Astrocyte of the spinal cord (primary cell): ENCODE measurements at places on chromosomes 5 and 9.

DNA sequence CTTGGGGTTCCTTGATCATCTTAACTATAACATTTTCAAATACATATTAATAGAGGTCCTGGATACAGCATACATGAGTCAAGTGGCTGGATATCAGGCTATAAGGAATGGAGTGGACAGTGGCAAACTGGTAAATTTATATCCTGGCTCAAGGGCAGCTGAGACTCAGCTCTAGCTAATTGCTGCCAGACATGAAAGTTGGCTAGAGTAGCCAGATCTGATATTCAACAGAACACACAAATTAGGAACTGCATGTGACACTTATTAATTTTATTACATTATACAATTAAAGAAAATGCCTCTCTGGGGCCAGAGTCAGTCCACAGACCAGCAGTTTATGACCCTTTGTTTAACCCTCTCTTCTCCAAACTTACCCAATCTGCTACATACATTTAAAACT is 206.5 kb downstream of the KCTD16 start:
- no peak for DNase-seq

DNA sequence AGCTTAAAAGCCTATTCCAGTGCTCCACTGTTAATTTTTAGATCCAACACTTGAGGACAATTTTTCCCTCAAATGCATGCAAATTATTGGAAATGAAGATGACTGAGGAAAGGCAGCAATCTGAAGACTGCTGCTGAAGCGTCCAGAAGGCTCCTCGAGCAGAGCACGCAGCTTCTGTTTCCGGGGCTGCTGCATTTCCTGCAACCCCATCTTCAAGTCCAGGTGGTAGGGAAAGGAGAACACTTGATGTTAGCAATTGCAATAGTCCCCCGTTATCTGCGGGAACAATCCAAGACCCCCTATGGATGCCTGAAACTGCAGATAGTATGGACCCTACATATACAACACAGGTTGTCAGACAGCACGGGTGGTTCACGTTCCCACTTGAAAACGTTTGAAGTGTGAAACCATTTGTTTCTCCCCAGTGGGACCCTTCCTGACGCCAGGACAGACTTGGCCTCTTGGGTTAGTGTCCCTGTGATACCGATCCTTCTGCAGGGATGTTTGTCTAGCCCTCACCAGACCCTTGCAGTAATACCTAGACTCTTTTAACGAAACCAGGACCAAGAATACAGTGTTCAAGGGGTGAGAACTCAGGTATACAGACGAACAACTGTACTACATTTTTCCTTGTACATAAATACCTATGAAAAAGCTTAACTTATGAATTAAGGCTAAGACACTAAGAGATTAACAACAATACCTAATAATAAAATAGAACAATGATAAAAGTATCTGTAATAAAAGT is 152.3 kb downstream of the HSD17B3 start:
- DNase-seq, result no peak

DNA sequence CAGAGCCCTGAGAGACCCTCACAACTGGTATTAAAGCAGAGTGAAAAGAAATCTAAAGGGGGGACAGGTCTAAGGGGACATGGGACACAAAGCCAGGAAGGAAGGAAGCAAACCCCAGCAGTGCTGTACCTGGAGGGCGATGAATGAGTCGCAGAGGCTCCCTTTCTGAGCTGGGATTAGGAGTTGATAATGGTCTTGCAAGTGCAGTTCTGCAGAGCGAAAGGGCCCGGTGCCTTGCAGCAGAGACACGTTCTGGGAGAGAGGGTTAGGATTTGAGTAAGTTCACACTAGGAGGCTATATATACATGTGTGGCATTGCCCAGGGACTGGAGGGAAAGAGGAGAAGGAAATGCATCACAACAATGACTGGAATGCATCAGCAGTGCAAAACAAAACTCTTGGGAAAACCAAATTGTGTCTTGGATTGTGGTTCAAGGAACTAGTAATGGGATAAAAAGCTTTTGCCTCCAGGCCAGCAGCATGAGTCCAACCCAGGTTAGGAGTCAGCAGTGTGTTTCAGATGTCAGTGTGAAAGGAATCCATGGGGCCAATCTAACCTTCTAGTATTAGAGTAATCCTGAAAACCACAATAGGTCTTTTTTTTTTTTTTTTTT is 38.8 kb upstream of the LIFR start:
- DNase-seq, result peak; percentile 83

DNA sequence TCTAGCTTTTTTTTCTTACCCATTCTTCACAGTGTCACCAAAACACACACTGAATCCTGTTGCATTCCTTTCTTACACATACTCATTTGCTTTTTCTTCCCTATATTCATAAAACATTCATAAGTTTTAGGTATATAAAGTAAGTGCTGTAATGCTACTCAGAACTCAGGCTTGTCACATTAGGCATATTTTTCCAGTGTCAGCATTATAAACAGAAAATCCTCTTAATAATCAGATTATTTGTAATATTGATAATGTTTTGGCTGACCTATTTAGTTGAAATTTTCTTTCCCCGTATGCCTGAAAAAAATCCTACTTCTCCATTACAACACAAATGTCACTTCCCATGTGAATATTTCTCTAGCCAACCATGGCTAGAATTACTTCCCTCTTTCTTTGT is 743.0 kb upstream of the NUDT12 start:
- DNase-seq, result no peak

DNA sequence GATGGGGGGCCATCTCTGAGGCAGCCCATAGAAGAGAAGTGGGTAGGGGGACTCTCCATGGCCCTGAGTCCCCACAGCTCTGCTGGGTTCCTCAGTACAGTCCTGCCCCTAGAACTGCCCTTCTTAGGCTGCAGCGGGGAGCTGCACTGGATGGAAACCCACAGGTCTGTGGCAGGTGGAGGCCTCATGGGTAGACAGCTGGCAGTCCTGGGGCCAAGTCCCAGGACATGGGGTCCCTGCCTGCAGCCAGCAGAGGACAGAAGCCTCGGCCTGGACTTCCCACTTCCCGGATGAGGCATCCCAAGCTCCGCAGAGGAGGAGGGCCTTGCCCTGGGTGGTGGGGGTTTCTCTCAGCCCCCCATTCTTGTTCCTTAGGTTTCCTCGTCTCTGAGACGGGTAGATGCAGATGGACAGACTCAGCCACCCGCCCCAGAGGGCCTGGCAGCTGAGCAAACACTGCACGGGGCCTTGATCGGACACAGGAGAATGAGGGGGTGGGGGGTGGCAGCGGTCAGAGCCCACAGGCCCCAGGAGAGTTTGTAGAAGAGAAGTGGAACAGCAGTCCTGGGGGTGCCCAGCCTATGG is 153.8 kb downstream of the C9orf50 start:
- DNase-seq, result no peak

- DNase-seq, result peak; percentile 73
These were observed 74.5 kb downstream of the PRR16 start for GRCh38 chr5:120538644-120539043.

DNA sequence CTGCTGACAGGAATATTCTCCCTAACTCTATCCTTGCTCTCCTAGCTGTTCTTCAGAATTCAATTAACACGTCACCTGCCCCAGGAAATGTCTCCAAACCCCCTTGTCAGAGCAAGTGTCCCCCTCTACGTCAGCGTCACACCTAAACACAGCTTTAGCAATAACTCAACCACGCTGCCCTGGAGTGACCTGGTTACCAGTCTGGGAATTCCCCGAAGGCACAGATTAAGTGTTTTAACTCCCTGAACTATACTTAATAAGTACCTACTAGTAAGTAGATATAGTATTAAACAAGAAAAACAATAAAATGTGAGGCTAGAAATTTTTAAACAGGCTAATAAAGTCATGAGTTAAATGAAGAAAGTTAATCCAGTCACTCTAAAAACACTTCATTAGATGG is 78.4 kb downstream of the FANCC start:
- DNase-seq, result no peak

- DNase-seq, result no peak
These were observed 138.6 kb upstream of the NFIB start for GRCh38 chr9:14452539-14452938.

GRCh38 chr9:79060766-79061165 is 511.0 kb upstream of the TLE4 start:
- DNase-seq, result no peak

DNA sequence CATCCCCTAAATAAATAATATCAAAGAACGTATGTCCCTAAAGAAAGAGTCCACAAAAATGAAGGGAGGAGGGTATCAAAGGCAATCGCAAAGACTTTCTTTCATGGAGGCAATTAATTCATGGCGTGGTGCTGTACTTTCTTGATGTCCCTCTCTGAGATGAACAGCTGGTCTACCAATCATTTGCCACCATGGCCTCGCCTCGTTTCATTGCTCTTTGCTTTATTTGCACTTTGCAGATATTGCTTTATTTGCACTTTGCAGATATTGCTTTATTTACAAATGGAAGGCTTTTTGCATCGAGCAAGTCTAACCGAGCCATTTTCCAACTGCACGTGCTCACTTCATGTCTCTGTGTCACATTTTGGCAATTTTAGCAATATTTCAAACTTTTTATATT is 104.0 kb upstream of the PTCH1 start:
- DNase-seq, result no peak

- no peak for DNase-seq
These were observed 63.7 kb upstream of the IFNK start for GRCh38 chr9:27460226-27461023.

- DNase-seq, result no peak
These were observed 18.9 kb upstream of the FAM174A start for GRCh38 chr5:100516285-100516684.

GRCh38 chr5:138696501-138696900 is 56.7 kb upstream of the CTNNA1 start:
- peak; percentile 29 for DNase-seq
